ENCODE measurements at places on chromosomes 4 and X. TPM values are rescaled to one million over a fixed set of nuclear protein-coding genes. Genes with fewer than 3 reads are reported as not detected.

Gene ASMT
- total RNA-seq = not detected

Gene RNF4
- total RNA-seq = 72.6 TPM

Gene PCDH19
- not detected for total RNA-seq

Gene ENPEP
- total RNA-seq = 0.13 TPM

Gene PCDH7
- total RNA-seq = 35.9 TPM

Gene SRD5A3
- total RNA-seq = 26.4 TPM

Gene RPS6KA6
- total RNA-seq = 2.1 TPM

Gene TXLNG
- 8.2 TPM for total RNA-seq

Gene PRR32
- not detected for total RNA-seq

DNA sequence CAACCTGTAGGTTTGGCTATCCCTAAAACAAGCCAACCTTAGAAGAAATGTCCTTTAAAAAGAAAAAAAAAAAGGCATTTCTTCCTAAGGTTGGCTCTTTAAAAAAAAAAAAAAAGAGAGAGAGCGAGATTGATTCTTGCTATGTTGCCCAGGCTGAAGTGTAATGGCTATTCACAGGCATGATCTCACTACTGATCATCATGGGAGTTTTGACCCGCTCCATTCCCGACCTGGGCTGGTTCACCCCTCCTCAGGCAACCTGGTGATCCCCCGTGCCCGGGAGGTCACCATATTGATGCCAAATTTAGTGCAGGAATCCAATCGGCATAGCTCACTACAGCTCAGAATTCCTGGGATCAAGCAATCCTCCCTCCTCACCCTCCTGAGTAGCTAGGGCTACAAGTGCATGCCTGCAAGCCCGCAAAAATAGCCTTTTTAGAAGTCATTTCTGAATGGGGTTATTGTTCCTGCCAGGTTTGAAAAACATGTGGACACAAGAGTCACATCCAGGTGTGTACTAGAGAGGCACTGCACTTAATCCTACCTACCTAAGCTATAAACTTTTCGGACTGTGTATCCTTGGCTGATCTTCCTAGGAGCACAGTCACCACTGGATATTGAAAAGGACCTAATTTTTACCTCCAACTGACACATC, 61.4 kb upstream of the ZCCHC13 start:
- no peak for DNase-seq

DNA sequence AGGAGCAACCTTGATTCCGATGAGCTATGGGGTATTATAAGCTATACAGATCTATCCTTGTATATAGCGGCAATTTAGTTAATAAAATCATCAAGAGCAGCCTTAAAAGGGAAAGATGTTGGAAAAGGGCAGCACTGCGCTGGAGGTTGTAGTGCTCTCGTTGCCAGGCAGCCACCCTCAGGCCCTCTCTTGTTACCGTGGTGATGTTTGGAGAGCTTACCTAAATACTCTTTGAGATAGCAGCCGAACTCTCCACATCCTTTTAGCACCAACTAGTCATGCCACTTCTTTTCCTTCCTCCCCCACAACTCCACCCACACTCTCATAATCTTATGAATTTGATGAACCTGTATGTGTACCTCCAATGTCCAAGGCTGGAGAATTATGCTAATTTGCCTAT, 3.8 kb upstream of the RADX start:
- no peak for DNase-seq

DNA sequence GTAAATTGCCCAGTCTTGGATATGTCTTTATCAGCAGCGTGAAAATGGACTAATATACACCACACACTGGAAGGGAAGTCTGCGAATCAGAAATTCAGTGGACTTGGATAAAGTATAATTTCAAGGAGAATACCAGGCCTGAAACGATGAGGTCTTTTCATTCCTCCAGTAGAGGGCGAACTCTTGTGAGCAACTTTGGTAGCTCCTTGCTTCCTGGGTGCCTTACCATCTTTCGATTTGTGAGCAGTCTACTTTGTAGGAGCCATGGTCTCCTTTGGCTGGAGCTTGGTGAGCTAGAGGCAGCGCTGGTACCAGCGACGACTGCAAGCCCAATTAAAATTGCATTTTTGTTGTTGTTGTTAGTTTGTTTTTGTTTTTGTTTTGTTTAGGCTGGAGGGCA, 791.9 kb downstream of the FAT4 start:
- DNase-seq = no peak

DNA sequence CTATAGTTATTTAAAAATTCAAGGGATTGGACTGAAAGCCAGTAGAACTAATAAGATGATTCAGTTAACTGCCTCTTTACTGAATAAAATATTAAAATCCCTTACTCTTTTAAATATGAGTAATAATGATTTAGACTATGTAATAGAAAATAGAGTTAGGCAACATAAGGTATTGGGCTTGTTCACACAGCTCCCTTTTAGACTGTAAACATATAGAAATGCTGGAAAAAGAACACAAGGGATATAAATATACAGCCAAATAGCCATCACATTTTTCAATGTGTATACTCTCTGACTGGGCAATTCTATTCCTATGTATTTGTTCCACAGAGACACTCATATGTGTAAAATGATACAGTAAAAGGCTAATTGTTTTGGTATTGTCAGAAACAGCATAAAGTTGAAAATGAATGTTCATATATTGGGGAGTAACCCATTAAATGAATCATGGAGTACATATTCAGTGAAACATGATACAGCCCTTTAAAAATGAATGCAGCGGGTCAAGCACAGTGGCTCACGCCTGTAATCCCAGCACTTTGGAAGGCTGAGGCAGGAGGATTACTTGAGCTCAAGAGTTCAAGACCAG, 129.8 kb downstream of the TBC1D19 start:
- peak; percentile 51 for DNase-seq

DNA sequence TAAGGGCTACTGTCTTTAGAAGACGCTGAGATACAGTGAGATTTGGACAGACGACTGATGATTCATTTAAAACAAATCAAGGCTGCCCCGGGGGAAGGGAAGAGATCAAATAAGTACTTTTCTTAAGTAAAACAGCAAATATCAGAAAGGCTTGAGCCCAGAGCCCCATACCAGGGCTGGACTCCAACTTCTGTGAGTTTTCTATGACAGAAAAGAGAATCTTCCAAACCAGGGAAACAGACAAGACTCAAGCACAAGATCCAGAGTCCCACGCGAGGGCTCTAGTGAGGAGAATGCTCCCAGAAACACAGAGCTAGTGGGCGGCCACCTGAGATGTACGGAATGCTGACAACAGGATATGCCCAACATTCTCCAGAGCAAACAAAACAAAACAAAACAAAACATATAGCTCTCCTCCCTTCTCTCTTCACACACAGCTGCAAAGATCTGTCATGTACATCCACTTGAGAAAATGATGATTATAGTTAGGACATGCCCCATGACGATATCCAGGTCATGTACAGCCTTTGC, 13.1 kb downstream of the ACSL1 start:
- peak; percentile 56 for DNase-seq

GRCh38 chrX:132795181-132795580, 163.2 kb downstream of the HS6ST2 start:
- DNase-seq = no peak

GRCh38 chrX:45258731-45259402, 58.2 kb upstream of the DIPK2B start:
- DNase-seq = no peak

DNA sequence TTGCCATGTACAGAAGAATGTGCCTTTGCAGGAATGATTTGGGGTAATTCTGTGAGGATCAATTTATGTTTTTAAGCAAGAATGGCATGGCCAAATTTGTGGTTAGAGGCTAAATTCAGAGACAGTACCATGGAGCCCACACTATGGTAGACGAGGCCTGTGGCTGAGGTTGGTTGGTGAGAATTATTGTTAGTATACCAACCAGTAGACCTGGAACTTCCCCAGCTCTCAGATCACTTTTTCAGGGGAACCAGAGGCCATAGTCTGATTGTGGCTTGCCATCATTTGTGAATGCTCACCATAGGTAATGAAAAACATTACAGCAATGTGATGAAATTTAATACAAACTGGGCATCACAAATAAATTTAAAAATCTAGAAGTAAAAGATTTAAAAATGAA, 56.3 kb downstream of the SHISA3 start:
- no peak for DNase-seq

DNA sequence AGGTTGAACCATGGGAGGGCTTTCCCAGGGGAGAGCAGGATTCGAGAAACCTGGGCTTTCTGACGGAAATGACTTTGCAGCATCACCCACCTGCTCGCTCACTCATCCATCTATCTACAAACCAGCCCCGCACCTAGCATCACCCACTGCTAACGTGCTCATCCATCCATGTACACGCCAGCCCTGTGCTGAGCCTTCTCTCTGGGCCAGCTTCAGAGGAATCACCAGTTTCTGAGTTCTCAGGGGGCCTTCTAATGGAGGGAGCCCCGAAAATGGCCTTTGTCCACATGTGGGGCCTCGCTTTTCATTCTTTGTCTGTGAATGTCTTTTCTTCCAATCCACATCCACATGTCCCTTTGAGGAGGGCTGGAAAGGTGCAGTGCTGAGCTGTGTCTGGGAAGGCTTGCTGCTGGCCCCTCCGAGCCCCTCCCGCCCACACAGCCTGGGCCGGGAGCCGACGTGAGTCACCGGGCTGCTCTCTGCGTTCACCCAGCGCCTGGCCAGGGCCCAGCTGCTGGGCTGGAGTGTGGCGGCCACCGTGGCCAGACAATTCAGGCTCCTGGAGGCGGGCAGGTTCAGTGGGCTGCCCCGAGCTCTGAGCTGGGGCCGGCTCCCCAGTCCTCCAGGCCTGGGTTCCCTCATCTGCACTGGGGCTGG, 14.7 kb downstream of the SORCS2 start:
- peak; percentile 77 for DNase-seq

GRCh38 chrX:105658136-105658535, 164.2 kb upstream of the NRK start:
- peak; percentile 64 for DNase-seq

DNA sequence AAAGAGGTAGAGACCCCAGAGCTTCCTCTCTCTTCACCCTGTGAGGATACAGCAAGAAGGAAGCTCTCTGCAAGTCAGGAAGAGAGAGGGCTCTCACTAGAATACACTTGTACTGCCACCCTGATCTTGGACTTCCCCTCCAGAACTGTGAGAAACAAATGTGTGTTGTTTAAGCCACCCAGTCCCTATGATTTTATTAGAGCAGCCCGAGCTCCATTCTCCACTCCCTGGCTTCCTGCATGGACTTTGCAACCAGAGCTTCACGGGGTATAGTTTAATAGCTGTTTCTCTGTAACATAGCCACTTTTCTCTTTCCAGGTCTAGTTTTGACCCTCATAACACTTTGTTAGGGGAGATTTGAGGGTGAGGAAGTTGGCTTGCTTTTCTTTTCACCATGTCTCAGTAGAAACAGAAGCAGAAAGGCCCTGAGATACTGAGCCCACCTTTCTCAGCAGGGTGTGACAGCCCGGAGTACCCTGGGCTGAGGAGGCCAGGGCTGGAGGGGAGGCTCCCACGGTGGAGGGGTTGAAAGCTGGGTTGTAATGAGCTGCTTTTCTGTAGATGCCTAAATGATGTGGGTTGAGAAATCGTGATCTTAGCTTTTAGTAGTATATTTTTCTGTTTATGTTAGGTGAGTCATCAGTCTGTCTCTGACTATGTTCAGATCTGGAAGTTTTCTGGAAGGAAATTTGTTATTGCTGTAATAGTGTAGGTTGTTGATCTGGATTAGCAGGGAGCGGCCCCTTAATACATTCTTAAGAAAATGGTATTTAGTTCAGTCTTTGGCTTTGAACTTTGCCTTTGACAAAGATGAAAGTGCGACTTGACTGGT, 118.6 kb downstream of the PTTG2 start:
- DNase-seq = peak; percentile 67

DNA sequence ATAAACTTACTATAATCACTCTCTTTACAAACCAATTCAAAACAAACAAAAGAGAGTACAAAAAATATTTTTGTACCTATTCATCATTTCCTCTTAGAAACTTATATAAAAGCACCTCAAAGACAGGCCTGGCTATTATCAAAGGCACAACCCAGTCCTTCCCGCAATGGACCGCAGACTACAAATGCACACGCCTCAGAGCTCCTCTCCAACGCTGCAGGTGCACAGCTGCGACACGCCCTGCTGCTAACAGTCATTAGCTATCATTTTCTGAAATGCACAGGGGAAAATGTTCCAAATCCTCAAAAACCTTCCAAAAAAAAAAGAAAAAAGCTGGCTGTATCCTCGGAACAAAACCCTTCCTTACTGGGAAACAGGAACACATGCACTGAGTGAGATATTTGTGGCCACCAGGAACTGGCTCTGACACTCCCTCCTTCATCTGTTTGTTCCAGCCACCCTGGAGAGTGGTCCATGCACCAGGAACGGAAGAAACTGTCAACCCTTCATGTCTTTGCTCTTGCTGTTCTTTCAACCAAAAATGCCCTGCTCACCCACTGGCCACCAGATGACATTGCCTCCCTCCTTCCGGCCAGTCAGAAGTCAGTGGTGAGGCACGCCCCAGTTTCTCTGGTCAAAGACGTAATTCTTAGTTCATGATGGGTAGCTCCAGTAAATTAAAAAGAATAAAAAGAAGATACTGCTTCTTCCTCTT, 16.7 kb downstream of the IRF2 start:
- DNase-seq = peak; percentile 27

GRCh38 chr4:4289597-4289940, 385 bp downstream of the LYAR start:
- no peak for DNase-seq

- DNase-seq = peak; percentile 62
These were observed 743.8 kb upstream of the INTU start for GRCh38 chr4:126888968-126889367.

Measured in LHCN-M2 (cell line).